ENCODE measurements at places on chromosomes 3 and 15.

DNA sequence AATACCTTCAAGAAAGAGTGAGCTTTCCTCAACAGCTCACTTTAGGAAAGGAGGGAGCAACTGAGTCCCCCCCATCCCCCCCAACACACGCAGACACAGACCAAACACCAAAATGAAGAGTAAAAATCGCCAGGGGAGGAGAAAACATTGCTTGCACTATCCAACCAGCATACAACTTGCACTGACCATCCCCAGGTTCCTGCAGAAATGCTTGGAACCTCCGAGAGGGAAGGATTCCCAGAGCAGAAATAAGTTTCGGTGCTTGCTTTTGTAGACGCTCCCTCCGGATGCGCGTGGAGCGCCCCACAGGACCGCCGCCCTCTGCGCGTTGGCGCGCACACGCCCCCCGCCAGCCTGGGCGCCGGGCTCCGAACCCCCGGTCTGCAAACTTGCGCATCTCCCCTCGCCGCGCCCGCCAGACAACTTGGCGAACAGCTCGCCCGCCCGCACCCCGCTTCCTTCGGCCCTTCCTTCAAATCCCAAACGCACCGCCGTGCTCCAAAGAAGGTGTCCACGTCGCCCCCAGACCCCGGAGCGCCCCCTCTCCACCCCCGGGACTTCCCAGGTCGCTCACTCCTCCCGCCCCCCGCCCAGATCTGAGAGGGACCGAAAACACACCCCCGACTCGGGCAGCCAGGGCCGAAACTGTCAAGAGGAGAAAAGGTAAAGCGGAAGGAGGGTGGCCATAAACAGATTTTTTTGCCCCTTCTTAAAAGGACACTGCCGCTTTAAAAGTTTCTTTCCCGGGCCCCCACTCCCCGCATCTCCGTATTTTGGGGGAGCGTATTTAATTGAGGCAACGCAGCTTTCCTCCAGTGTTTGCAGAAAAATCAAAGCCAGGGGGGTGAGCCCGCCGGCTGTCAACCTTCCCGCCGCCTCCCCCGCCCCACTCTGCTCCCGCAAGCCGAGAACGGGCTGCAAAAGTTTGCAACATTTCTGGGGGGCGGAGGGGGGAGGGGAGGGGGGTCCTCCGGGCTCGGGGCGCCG lies 859 bp downstream of the RORA start:
- H3K4me1 ChIP-seq, result no peaks in the 10 kb centered on the region
- H3K27me3 ChIP-seq, result peaks cover 61% of the 10 kb centered on the region
- H3K36me3 ChIP-seq, result peaks cover 2% of the 10 kb centered on the region
- DNase-seq, result no peak
- no peak overlapping the region for H3K27ac ChIP-seq

DNA sequence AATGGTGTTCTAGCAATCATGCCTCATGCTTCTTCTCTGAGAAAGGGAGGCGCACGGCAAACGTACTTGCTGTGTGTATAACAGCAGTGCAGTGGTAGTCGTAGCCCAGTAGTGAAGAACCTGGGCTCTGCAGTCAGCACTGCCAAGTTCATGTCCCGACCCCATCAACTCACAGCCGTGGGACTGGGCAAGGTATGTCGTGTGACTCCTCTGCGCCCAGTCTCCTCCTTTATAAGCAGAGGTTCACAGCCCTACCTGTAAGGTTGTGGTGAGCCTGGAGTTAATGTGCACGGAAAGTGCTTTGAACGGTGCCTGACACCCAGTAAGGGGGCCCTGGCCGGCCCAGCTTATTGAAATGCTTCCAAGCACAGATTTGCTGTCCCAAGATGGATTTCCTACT lies 26.6 kb downstream of the EHD4 start:
- peaks cover 21% of the 10 kb centered on the region for H3K36me3 ChIP-seq
- DNase-seq, result no peak
- H3K27me3 ChIP-seq, result no peaks in the 10 kb centered on the region

GRCh38 chr15:52496776-52497470 lies 31.8 kb downstream of the MYO5A start:
- no peak overlapping the region for H3K27ac ChIP-seq
- H3K4me3 ChIP-seq, result no peak overlapping the region
- H3K36me3 ChIP-seq, result peaks cover 5% of the 10 kb centered on the region
- no peaks in the 10 kb centered on the region for H3K27me3 ChIP-seq
- no peak for DNase-seq

DNA sequence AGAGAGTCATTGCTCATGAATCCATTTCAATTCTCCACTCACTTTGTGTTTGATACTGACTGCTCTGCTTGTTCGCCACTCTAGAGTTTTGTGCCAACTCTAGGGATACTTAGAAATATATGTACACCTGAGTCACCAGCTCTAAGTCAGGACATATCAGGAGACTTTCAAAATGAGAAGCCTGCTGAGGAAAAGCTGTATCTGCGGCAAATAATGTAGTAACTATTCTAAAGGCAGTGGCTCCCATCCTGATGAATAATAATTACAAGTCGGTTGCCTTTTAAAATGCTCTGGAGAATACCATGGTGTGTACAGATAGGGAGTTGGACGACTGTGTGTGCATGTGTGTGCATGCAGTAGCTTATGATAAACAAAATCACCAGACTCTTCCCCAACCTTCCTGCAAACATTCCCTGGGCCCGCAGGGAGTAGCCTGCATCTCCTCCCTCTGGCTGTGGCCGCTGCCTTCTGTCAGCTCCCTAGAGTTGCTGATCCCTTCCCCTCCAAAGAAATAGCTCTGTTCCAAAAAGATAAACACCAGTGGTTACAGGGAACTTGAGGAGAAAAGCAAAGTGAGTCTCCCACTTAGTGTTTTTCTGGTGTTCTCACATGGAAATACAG lies 346.3 kb upstream of the UMPS start:
- DNase-seq, result no peak
- no peak overlapping the region for H3K27ac ChIP-seq
- H3K36me3 ChIP-seq, result no peaks in the 10 kb centered on the region
- H3K27me3 ChIP-seq, result peaks cover 79% of the 10 kb centered on the region
- H3K4me3 ChIP-seq, result no peak overlapping the region

GRCh38 chr3:127750226-127751031 lies 71.9 kb downstream of the MGLL start:
- H3K4me3 ChIP-seq, result no peak overlapping the region
- peaks cover 13% of the 10 kb centered on the region for H3K4me1 ChIP-seq
- H3K27ac ChIP-seq, result no peak overlapping the region
- DNase-seq, result no peak
- peaks cover 28% of the 10 kb centered on the region for H3K27me3 ChIP-seq

DNA sequence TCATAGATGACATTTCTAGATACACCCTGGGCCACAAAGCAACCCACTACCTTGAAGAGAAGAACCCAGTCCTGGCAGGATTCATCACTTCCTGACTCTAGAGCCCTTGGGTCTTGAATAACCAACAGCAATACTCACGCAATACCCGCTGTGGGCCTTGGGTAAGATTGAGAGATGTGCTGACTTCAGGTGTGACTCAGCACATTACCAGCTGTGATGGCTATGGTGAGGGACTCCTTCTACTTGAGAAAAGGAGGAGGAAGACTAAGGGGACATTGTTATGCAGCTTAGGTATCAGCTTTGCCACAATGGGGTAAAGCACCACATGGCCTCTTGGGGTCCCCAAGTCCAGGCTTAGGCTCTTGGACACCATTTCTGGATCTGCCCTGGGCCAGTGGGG lies 14.9 kb downstream of the C3orf33 start:
- peaks cover 12% of the 10 kb centered on the region for H3K36me3 ChIP-seq
- H3K27me3 ChIP-seq, result no peaks in the 10 kb centered on the region
- no peak overlapping the region for H3K27ac ChIP-seq
- DNase-seq, result no peak

GRCh38 chr3:12948891-12949711 lies 107.7 kb upstream of the RPL32 start:
- peaks cover 15% of the 10 kb centered on the region for H3K36me3 ChIP-seq
- no peaks in the 10 kb centered on the region for H3K27me3 ChIP-seq
- peaks cover 68% of the 10 kb centered on the region for H3K4me1 ChIP-seq
- DNase-seq, result no peak

GRCh38 chr15:57354436-57355123 lies 21.7 kb upstream of the CGNL1 start:
- no peaks in the 10 kb centered on the region for H3K4me1 ChIP-seq
- no peak overlapping the region for H3K4me3 ChIP-seq
- no peaks in the 10 kb centered on the region for H3K36me3 ChIP-seq
- no peak for DNase-seq
- H3K27me3 ChIP-seq, result peaks cover 55% of the 10 kb centered on the region

- no peak overlapping the region for H3K27ac ChIP-seq
- H3K36me3 ChIP-seq, result no peaks in the 10 kb centered on the region
- H3K4me3 ChIP-seq, result no peak overlapping the region
- no peaks in the 10 kb centered on the region for H3K4me1 ChIP-seq
- DNase-seq, result no peak
- no peaks in the 10 kb centered on the region for H3K27me3 ChIP-seq
Observed at GRCh38 chr3:99960941-99961340, 143.3 kb downstream of the CMSS1 start.
